ENCODE measurements at places on chromosomes 2 and 18.

GRCh38 chr2:112827009-112827408 is 9.6 kb downstream of the IL1B start:
- no peak for DNase-seq

- DNase-seq = no peak
Observed at GRCh38 chr2:216737676-216738075, 42.3 kb upstream of the IGFBP5 start.

GRCh38 chr2:143205106-143205764 is 76.0 kb downstream of the ARHGAP15 start:
- DNase-seq = no peak

GRCh38 chr18:64090876-64091275 is 58.0 kb downstream of the LINC00305 start:
- no peak for DNase-seq

GRCh38 chr2:78245394-78246135 is 723.4 kb upstream of the LRRTM4 start:
- no peak for DNase-seq

- DNase-seq = no peak
Observed at GRCh38 chr2:30417253-30417652, 29.8 kb upstream of the LCLAT1 start.

DNA sequence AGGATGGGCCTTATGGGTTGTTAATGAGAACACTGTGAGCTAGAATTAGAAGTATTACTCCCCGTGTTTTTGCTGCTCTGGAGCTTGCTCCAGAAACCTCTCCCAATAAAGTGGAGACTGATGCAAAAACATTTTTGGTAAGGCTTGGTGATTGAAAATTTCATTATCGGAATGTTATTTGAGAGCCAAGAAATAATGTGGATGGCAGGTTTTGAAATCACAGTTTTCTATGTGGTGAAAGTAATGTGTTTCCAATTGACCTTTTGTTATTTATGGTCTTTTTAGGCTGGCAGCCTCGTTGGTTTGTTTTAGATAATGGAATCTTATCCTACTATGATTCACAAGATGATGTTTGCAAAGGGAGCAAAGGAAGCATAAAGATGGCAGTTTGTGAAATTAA is 5.1 kb downstream of the PLEKHA3 start:
- DNase-seq = no peak

- DNase-seq = no peak
Observed at GRCh38 chr18:78677483-78678317, 301.9 kb upstream of the SALL3 start.

GRCh38 chr2:179247318-179248023 is 17.2 kb downstream of the SESTD1 start:
- no peak for DNase-seq

- DNase-seq = no peak
Observed at GRCh38 chr2:97911206-97911921, 84.4 kb downstream of the TMEM131 start.

GRCh38 chr2:26072925-26073768 is 39.3 kb downstream of the RAB10 start:
- DNase-seq = no peak

- DNase-seq = no peak
Observed at GRCh38 chr2:227615906-227616305, 1.3 kb upstream of the SCYGR3 start.

- no peak for DNase-seq
Observed at GRCh38 chr2:128832946-128833663, 514.4 kb upstream of the HS6ST1 start.

- DNase-seq = no peak
Observed at GRCh38 chr2:176136374-176137251, 7.1 kb downstream of the HOXD8 start.

GRCh38 chr18:45576931-45577330 is 38.3 kb upstream of the SLC14A2 start:
- no peak for DNase-seq

DNA sequence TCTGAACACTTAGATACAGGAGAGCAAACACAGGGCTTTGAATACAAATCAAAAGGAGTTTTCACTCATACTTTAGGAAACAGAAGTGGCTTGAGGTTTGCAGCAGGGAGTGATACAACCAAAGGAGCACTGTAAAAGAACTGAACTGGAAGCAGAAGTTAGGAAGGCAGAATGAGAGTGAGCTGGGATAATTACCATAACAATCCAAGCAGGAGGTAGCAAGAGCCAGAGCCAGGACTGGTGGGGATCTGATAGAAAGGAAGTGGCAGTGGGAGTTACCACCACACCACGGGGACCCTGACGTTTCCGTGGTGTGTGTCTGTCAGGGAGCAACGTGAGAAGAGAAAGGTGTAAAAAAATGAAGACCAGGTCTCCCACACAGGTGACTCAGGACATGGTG is 81.3 kb upstream of the EPB41L3 start:
- DNase-seq = no peak

DNA sequence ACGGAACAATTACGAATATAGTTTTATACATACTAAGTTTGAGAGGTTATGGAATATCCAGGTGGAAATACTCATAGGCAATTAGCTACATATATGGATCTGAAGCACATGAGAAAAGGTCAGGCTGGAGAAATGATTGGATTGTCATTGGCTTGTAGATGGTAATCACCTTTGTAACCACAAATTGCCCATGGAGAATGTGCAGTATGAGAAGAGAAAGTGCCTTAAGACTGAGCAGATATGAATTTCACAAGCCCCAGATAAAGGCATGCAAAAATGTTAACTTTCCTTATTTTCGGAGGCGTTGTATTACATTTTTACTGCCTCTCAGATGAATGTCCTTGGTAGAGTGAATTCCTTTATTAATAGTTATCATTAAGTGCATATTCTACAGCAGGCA is 33.1 kb upstream of the ACVR1C start:
- DNase-seq = no peak

DNA sequence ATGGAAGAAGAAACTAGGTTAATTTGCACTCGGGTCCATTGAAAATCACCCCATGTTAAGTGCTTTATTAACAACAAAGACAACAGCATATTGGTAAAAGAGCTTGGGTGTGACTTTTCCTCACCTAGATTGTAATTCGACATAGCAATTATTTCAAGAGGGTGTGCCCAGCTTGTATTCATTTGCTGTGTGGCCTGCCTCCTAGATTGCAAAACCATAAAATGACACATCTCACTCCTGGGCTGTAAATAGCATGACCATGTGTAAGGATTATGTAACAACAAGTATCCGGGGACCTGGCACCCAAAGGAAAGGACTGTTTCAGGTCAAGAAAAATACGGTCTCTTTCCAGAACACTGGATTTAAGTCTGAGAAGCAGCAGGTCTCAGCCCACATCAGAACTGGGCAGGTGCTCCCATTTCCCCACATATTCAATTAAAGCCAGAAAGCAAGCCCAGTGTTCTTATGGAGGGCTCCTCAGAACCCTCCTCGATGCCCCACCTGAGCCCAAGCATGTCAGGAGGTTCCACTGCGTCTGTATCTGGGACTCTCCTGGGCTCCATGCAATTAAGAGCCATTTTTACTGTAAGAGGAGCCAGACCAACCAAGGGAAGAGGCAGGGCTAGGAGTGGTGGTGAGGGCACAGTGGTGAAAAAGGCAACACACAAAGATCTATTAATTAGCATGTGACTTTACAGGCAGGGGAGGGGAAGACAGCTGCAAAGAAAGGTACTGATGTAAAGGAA is 39.2 kb downstream of the MREG start:
- DNase-seq = no peak

- DNase-seq = no peak
Observed at GRCh38 chr18:32343634-32344033, 127.0 kb downstream of the GAREM1 start.

- DNase-seq = no peak
Observed at GRCh38 chr18:56532176-56532840, 106.1 kb downstream of the TXNL1 start.

DNA sequence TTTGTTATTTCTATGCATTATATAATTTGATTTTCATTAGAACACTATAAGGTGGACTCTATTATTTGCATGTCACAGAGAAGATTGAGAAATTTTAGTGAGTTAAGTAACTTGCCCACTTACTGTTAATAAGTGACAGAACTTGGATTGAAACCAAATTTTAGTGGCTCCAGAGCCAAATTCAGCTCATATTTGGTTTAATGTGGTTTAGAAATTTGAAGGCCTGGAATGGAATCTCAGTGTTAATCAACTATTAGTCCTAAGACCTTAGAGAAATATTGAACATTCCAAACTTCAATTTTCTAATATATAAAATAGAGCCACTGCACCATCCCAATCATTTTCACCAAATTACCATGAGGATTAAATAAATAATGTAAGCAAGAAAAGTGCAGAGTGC is 281.6 kb downstream of the ZNF385B start:
- no peak for DNase-seq

DNA sequence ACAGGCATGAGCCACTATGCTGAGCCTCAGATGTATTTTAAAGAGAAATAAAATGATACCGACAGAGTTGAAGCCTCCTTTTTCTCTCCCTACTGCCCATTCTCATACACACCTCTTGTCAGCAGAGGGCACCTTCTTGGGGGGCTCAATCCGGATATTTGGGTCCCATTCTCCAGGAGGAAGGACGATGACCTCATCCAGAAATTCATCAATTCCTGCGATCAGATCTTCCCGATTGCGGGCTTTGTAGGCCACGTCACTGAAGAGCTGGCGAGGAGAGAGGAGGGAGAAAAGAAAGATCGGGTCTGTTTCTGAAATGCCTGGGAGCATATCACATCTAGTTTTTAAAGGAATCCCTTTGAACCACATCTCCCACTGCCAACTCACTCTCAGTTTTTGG is 54.4 kb downstream of the MTHFD2 start:
- no peak for DNase-seq

GRCh38 chr18:3973191-3973850 is 481.8 kb downstream of the DLGAP1 start:
- no peak for DNase-seq

GRCh38 chr18:31489311-31489710 is 8.7 kb upstream of the DSG2 start:
- DNase-seq = no peak

DNA sequence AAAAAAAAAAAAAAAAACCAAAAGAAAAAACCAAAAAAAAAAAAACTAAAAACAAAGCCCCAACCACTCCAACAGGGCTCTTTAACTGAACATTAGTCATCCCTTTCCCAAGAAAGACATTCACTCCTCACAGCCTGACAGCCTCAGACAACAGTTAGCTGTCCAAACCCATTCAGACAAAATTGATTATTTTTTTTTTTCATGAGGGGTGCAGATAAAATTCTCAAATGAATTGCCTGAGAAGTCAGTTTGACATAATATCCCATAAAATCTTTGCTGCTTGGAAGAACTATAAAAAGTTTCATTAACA is 206.1 kb upstream of the REV1 start:
- DNase-seq = no peak

DNA sequence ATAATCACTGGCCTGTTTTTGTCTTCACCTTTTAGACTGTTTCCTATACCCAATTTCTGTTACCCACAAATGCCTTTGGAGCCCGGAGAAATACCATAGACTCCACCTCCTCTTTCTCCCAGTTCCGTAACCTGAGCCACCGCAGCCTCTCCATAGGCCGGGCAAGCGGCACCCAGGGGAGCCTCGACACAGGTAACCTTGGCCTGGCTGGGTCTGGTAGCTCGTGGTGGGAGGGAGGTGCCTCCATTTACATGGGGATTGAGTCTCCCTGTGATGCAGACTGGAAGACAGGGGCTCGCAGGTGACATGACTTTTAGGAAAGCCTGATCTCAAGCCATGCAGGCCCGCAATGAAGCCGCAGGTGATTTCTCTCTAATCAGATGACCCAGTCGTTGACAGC is 100.6 kb downstream of the CABLES1 start:
- no peak for DNase-seq

GRCh38 chr2:168254158-168254935 is 7.0 kb upstream of the STK39 start:
- DNase-seq = no peak

GRCh38 chr18:27652480-27653121 is 467.5 kb upstream of the CHST9 start:
- DNase-seq = no peak

DNA sequence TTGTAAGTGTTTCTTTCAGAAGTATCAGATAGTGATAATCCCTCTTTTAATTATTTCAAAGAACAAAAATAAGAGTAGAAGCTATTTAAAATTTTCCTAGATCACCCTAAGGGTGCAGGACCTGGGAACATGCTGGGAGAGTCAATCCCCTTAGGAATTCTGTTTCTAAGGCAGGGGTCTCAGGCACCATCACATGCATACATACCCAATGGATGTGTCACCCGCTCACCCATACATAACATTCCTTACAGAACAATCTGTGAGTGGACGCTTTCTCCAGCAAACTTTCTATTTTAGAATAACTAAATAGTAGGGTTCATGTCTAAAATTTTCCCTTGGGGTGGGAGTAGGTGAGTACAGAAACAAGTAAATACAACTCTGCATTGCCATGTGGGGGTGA is 8.4 kb downstream of the DSEL start:
- no peak for DNase-seq

DNA sequence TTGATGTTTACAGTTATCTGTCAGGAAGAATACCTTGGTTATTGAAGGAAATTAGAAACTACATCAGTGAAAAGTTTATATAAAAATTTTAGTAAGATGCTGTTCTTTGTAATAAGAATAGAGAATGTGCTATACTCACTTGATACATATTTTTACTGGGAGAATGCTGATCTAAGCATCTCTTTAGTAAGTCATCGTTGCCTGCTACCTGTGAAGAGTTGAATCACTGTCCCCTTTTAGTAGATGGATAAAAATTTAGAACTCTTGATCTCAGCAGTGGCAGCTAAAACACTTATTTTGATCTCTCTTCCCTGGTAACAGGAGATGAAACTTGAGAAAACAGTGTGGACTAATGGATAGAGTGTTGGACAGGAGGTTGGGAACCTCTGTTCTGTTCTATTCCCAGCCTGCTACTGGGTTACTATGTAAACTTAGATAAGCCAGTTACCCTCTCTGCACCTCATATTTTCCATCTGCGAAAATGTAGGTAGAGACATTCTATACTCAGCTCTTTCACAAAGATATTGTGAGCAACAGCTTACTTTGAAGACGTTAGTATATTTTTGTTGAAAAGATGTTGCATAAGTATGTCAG is 100.3 kb downstream of the FEZ2 start:
- DNase-seq = no peak

DNA sequence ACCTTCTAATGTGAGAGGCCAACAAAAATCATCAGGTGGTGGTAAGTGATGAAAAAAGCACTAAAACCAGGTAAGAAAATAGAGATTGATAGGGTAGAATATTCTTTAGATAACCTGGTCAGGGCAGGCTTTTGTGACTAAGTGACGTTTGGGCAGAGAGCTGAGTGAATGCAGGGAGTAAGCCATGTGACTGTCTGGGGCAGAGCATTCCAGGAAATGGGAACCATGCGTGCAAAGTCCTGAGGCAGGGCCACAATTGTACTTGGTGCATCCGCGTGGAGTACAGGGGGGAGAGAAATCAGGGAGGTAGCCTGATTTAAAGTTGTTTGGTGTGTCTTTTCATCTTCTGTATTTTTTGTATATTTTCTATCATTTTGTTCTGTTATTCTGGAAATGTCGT is 102.5 kb downstream of the LYPD6B start:
- DNase-seq = no peak

- no peak for DNase-seq
Observed at GRCh38 chr2:220334871-220335590, 707.6 kb downstream of the SLC4A3 start.

All from activated T-helper 1 cell treated with anti-CD3 and anti-CD28 coated beads, Interleukin-2, amount 50 U/mL, for 16 hours (primary cell).